Left renal cortex interstitium (tissue), 4 donors: ENCODE measurements at places on chromosomes 1 and 21. TPM values are rescaled to one million over a fixed set of nuclear protein-coding genes. Genes with fewer than 3 reads are reported as not detected.

DNA sequence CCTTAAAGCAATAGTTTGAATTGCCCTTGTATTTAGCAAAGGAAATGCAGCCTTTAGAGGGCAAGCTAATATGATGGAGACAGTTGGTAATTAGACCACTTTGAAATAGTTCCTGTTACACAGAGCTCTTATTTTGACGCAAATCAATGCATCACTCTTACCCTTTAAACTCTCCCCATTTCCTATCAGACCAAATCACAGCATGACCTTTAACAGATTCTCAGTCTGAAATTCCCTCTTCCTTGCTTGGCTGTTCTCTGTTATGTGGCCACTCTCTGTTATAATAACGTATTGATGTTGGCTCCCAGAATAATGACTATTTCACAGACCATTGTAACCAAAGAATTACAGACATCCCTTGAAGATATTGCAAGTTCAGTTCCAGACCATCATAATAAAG, 66.9 kb upstream of the NGF start:
- no peak for DNase-seq

GRCh38 chr1:208247696-208248095, 3.5 kb upstream of the PLXNA2 start:
- no peak for DNase-seq

DNA sequence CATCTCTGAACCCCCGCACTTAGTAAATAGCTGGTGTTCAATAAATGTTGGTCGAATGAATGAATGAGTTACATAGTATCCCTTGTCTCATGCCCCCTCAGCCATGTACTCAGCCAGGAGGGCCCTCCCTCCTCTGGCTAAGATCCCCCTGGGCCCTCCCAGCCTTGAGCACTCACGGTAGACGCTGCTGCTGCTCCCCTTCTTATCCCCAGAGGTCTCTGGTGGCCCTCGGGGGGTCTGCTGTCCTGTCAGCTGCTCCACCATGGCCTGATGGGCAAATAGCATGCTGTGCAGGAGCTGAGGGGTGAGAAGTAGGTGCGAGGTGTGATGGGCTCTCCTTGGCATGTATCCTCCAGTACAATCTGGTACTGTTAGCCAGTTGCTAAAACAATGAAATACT, 1.9 kb downstream of the ETV3L start:
- no peak for DNase-seq

- DNase-seq = no peak
Measured at GRCh38 chr1:194730304-194730703, 1543.9 kb upstream of the B3GALT2 start.

DNA sequence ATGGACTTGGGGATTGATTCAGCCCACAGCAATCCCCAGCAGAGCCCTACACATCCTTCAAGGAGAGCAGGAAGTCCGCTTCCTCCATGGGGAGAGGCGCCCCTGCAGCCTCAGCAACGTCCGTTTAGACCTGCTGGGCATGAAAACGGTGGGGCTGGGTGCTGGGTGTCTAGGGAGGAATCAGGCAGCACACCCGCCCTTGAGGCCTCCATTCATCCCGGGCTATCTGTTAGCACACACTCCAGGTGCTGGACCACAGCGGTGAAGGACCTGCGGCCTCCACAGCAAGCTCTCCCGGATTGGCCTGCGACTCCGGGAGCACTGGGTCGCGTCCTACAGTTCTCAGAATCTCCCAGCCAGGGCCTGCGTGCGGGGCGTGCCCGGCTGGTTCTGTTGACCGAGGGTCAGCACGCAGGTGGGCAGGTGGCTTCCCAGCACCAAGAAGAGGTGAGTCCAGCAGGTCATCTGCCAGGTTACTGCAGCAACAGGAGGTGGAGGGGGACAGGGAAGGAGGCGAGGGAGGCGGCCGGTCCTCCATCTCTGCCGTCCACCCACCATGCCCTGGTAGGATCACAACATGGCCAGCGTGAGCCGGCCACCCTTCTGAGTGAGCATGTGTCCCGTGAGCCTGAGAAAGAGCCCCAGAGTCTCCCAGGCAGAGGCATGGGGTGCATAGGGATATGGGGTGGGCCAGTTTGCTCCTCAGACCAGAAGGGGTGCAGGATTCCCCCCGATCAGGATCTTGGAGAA, 96.6 kb downstream of the RIPK4 start:
- no peak for DNase-seq

- DNase-seq = no peak
Measured at GRCh38 chr1:221856228-221857093, 114.6 kb upstream of the DUSP10 start.

DNA sequence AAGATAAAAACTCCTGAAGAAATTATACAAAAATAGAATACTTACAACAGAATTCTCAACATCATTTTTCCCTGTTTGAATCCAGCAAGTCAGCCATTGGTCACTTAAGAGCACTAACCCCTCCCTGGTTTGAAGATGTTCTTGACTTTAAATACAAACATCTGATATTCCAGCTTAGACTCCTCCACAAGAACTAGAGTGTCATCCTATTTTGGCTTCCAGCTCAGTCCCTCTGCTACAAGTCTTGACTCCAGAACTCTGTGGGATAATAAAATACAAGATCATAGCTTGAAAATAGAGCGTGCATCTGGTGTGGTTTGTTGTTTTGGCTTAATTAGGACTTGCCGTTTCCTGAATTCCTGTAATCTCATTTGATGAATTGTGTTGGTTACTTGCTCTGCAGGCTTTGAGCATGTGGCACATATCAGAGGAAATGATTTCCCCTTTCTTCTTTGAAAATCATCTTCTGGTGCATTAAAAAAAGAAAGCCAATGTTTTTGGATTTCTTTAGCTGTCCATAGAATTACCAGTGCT, 63.7 kb upstream of the DPT start:
- DNase-seq = no peak

- no peak for DNase-seq
Measured at GRCh38 chr1:155127967-155128754, 485 bp downstream of the EFNA1 start.

DNA sequence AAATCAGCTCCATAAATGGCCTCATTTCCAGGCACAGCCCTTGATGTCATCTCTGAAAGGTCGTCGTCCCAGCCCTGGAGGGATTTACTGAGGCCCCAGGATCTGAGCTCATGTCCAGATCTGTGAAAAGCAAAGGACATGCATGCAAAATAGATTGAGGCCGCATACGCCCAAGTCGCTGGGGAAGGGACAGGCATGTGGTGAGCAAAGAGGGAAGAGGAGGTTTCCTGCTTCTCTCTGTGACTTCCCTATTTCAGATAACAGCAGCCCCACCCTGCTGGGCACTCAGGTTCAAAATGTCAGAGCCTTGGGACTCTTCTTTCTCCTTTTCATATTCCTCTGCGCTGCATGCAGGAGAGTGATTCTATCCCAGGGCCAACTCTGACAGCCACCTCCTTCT, 197.2 kb downstream of the ADSS2 start:
- DNase-seq = no peak

GRCh38 chr1:99886841-99887240, 36.7 kb downstream of the AGL start:
- no peak for DNase-seq

GRCh38 chr1:35364741-35365140, 96.2 kb downstream of the ZMYM4 start:
- no peak for DNase-seq

GRCh38 chr1:113135460-113135859, 62.5 kb downstream of the LRIG2 start:
- DNase-seq = no peak

GRCh38 chr21:46188226-46189212, 4.3 kb upstream of the SPATC1L start:
- no peak for DNase-seq

- DNase-seq = no peak
Measured at GRCh38 chr1:20271498-20272400, 18.9 kb upstream of the VWA5B1 start.

DNA sequence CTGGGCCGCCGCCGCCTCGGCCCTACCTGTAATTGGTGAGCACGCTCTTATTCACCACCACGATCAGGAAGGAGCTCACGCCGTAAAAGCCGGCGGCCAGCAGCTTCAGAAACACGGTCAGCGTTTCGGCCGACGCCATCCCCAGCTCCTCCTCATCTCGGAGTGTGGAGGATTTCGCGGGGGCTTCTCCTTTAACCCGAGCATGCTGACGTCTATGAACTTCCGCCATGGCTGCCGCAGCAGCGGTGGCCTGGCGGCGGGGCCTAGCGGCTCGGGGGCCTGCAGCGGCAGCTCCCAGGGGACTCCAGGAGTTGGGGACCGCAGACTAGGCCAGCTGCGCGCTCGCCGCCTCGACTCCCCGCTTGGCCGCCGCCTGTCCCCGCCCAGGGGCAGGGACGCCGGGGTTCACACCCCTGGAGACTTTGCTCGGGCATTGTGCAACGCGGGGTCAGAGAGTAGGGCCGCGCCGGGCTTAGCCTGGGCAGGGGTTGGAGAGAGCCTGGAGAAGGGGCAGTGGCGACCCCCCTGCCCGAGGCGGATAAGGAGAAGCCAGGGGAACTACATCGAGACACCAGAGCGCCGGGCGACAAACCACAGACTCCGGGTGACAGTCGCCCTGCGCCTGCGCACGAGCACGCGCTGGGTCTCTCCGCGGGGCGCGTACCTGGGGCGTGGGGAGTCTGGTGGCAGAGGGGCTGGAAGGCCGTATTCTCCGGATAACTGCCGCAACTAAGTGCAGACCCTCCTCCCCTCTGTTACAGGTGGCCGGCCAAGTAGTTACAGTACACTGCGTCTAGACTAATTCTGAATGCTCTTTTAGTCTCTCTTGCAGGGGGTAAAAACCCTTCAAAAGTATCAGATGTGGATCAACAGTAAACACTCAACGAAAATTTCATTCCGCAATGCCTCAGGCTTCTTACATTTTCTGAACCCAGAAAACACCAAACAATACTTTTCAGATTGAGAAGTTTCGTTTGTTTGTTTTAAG, at the start of gene SLC35D1:
SLC35D1 (minus strand) TSS at position 364 of the 988 bp plus-strand sequence; CDS start at position 229, 135 bp downstream.
- peak; percentile 76 for DNase-seq

DNA sequence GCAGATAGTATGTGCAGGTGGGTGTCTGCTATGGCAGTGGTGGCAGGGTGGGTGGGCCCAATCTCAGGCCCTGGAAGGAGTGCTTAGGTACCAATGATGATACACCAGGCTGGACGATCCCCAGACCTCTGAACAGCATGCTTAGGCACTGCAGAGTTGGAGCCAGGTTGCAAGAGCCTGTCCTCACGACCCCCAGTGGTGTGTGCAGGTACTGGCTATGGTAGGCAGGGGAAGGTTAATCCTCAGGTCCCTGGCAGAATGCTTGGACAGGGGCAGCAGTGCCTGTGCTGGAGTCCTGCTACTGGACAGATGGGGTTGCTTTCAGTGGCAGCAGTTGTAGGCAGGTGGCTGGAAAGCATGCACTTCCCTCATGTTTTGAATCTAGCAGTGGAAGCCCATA, 100.5 kb upstream of the NEK7 start:
- DNase-seq = no peak

- no peak for DNase-seq
Measured at GRCh38 chr21:33836408-33836807, 79.2 kb downstream of the ATP5PO start.

GRCh38 chr1:206668351-206668750, 16.4 kb upstream of the MAPKAPK2 start:
- no peak for DNase-seq

DNA sequence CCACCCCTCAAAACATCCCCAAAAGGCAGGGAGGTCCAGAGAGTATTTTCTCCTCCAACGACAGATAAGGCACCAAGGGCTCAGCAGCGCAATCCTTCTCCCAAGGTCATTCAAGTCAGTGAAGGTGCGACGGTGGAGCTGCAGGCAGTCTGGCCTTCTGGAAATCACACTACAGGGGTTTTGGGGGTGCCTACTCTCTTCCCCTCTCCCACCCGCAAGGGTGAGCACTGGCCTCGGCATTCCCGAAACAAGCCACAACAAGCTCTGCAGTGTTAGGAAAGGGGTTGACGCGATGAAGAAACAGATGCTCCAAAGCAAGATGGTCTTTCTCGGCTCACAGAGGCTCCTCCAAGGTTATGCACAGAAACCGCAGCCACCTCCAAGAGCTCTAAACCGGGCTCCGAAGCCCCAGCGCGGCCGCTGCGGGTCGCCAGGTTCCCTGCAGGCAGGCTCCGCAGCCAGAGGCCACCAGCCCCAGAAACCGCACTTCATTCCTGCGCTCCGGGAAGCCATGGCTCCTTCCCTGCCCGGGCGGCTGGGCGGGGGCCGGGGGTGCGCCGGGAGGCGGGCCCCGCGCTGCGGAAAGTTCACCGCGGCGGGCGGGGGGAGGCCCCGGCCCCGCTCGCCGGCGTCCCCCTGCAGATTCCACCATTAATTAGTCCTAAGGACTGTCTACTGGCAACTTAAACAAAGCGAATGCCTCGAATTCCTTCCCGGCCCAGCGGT, 1.1 kb downstream of the LUZP1 start:
- no peak for DNase-seq

DNA sequence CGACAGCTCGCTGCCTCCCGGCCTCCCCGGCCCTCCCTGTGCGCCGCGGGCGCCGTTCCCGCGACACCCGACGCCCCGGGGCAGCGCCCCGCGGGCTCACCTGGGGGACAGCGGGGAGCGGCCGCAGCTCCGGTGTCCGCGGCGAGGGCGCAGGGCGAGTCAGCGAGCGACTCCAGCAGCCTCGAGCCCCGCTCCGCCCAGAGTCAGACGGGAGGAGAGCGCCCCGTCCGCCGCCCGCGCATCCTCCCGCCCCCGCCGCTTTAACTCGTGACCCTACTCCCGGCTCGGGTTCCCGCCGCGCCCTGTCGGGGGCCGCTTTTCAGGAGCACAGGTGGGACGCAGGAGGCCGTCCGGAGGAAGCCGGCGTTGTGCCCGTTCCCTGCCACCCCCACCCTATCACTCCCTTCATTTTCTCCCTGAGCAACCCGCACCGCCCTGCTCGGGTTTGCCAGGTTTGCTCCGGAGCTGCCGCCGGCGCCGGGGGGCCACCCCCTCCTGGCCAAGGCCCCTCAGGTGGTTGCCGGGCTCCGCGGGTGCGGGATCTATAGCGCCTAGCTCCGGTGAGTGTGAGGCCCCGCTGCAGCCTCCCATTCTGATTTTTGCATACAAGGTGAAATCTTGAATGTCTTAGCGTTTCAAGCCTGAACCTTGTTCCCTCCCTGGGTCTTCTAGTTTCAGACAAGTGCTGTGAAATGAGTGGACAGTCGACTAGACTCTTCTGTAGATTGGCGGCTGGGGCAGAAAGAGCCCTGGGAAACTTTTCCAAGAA, at the start of gene MCOLN3:
MCOLN3 (minus strand) TSS at position 205 of the 769 bp plus-strand sequence. CDS start 3,140 bp downstream, outside the sequence.
- DNase-seq = no peak

DNA sequence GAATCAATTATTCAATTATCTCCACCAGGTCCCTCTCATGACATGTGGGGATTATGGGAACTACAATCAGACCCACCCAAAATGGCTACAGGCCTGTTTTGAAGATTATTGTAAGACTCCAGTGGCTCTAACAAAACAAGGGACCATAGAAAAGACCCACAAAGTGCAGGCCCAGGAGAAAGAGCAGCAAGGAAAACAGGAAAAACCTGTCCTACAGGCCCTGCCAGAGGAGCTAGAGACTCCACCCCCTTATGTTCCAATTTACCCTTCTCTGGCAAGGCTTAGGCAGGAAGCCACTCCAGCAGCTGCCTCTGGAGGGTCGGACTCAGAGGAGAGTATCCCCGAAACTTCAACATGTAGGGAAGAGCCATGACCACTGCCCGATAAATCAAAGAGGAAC, 96.5 kb downstream of the LIPI start:
- no peak for DNase-seq

- no peak for DNase-seq
Measured at GRCh38 chr21:31580866-31581276, 78.6 kb upstream of the SOD1 start.

The LMX1A gene
- polyA plus RNA-seq = not detected

The FCGR3B gene
- not detected for polyA plus RNA-seq

The KRTAP10-11 gene
- polyA plus RNA-seq = not detected

The CSMD2 gene
- 1.4 TPM for polyA plus RNA-seq

The IGSF9 gene
- 10.0 TPM for polyA plus RNA-seq

The NR5A2 gene
- polyA plus RNA-seq = 1.8 TPM

The NES gene
- polyA plus RNA-seq = 147 TPM

The TXLNA gene
- polyA plus RNA-seq = 43.3 TPM

The OR2T35 gene
- not detected for polyA plus RNA-seq

The BCL2L15 gene
- polyA plus RNA-seq = 1.6 TPM

The OR2AK2 gene
- polyA plus RNA-seq = not detected

The MRPL55 gene
- 51.9 TPM for polyA plus RNA-seq
